Activated T-cell treated with anti-CD3 and anti-CD28 coated beads, Interleukin-2, amount 50 U/mL, for 24 hours (primary cell): ENCODE measurements at places on chromosomes 12 and 14.

- DNase-seq, result no peak
These were observed 65.6 kb upstream of the DLK1 start for GRCh38 chr14:100660882-100661635.

- DNase-seq, result no peak
These were observed 69.6 kb downstream of the NT5DC3 start for GRCh38 chr12:103771466-103771865.

- DNase-seq, result no peak
These were observed 11.3 kb downstream of the ALDH1L2 start for GRCh38 chr12:105072888-105073488.

DNA sequence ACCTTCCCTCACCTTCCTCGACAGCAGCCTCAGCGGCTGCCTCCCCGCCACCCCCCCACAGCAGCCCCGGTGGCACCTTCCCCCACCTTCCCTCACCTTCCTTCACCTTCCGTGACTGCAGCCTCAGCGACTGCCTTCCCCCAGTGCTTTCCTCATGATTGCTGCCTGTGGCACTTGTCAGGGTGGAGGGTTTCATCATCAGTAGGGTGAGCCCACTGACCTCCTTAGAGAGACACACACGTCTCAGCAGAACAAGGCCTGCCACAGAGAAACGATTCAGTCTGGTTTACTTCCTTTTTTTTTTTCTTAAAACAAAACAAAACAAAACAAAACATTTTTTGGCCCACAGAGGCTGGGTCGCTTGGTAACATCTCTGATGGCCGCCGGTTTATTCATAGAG lies 75.0 kb downstream of the EP400 start:
- no peak for DNase-seq

DNA sequence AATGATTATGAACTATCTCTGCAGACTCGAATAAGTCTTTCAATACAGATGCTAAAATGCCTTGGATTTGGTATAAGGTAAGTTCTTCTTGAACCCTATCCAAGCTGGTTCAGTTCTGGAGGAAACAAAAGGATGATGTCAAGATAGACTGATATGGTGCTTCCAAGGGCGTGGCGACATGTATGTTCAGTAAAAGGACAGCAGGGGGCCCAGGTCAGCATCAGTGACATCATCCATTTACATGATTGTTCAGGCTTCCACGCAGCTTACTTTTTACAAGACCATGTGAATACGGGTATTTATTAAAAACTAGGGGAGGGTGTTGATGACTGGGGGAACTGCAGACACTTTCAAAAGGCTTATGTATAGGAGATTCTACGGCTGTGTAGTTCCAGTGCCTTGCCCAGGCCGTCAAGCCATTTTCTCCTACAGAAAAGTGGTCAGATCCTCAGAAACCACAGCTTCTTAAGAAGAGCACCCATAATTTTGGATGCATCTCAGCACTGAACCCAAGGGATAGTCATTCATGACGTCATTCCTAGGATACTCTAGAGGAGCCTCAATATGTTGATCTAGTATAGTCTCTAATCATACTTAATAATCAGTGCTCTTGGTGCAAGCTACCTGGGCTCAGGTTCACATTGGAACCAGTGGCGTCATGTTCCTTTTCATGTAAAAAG lies 527.7 kb downstream of the FUT8 start:
- DNase-seq, result no peak

- no peak for DNase-seq
These were observed 5.9 kb downstream of the NEMP1 start for GRCh38 chr12:57072661-57073060.

DNA sequence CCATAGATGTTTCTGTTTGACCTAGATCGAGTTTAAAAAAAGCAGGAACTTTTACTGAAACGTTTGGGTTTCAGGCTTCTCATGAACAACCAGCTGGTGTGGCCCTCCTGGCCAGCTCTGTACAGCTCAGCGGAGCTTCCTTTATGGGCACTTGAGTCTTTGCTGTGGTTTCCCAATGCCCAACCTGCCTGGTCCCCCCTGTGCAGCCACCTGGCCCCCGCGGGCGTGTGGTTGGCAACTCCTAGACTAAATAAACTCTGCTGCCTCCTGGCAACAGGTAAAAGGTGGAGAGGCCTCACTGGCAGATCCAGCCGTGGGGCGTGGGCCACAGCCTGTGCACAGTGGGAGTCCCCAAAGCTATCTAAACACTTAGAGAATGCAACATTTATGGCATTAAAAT lies 38.7 kb downstream of the ADGRD1 start:
- no peak for DNase-seq

DNA sequence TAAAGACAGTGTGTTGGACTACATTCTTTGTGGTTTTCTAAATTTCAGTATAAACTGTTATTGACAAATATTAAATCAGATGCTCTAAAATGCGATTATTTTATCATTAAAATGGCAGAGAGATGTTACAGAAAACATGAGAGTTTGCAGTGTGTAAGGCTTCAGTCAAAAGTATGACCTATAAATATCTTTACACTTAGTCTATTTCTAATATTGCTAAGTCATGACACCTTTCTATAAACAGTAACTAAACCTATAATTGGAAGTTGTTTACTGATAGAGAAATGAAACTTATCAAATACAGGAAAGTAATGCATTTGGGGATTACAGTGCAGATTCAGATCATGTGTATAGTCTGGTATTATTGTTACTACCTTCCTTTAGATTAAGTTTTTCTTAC lies 68.9 kb upstream of the YARS2 start:
- DNase-seq, result no peak

DNA sequence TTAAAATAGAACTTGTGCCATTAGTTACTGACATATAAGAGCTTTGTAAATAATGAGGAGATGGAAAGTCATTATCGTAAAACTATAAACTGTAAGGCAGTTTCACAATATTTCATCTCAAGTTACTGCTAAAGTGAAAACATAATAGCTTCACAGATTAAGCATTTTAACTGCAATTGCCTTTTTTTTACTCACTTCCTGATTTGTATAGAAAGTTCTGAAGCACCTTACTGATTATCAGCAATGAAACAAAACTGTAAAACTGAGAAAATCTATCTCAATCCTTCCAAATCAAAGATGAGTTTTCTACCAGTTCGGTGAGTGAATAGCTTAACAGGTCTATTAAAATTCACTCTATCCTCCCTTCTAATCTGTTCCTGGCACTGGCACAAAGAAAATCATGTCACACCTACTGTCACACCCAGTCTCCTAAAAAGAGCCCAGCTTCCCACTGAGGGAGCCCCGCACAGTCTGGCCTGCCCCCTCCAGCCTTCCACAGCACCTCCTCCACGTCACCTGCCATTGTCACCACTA lies 161.4 kb upstream of the ABCD2 start:
- no peak for DNase-seq
